Stimulated activated CD8-positive, alpha-beta memory T cell treated with anti-CD3 and anti-CD28 coated beads, Interleukin-7, amount 100 ng/mL, for 1 hour (primary cell): ENCODE measurements at places on chromosomes 2 and 18.

DNA sequence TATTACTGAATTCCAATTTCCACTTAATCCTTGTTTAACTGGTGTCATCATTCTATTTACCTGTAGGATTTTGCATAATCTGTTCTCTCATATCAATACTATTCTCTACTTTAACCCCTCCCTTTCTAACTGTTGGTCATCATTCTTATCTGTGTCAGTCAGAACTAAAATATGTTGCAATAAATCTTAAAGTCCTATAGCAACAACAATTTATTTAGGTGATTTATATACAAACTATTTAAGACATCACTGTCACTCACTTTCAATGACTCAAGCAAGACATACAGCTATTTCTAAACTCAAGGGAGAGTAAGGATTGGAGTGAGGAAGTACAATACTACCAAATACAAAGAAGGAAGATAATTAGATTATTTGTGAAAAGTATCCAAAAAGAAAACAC lies 740.4 kb downstream of the DSC3 start:
- no peak for DNase-seq

- no peak for DNase-seq
Observed at GRCh38 chr2:217160103-217160743, 300.4 kb upstream of the TNP1 start.

GRCh38 chr2:128291161-128291843 lies 27.4 kb downstream of the HS6ST1 start:
- DNase-seq = no peak

DNA sequence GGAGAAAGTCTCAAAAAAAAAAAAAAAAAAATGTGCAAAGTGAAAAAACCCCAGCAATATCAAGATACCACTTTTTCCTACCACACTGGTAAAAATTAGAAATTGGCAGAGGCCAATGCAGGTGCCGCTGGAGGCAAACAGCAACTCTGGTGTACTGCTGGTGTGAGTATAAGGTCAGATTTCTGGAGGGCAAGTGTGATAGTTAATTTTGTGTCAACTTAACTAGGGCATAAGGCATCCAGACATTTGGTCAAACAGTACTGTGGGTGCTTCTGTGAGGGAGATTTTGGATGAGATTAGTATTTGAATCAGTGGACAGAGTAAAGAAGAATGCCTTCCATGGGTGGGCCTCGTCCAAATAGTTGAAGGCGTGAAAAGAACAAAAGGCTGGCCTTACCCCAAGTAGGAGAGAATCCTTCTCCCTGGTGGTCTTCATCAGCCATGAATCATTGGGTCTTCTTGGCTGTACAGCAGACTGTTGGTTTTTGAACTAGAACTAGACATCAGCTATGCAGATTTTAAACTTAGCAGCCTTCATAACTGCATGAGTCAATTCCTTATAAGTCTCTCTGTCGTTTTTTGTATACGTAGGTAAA lies 52.8 kb upstream of the FHL2 start:
- no peak for DNase-seq

GRCh38 chr2:101546376-101547058 lies 71.6 kb upstream of the RFX8 start:
- DNase-seq = no peak

DNA sequence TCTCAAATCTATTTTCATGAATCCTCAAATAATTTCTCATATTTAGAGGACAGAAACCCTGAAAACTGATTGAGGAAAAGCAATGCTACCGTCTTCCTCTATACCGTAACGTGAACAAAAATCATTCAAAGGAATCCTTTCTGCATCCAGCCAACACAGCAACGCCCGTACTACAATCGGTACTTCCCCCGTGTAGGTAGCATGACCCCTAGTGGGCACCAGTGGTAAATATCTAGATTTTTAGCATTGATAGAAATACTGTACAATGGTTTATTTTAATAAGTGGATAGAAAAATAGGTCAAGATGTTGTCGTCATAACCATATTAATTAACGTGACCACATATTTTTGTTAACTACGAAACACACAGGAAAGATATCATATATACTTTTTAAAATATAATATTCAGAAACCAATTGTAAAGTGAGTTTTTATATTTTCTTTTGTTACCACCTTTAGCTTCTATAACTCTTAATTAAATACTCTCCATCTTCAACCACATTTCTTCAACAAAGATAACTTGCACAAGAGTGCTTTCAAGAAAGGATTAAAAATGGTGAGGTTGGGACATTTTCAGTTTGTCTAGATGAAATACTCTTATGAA lies 194.1 kb downstream of the SS18 start:
- DNase-seq = no peak
